ENCODE measurements at places on chromosomes 11 and 22.

DNA sequence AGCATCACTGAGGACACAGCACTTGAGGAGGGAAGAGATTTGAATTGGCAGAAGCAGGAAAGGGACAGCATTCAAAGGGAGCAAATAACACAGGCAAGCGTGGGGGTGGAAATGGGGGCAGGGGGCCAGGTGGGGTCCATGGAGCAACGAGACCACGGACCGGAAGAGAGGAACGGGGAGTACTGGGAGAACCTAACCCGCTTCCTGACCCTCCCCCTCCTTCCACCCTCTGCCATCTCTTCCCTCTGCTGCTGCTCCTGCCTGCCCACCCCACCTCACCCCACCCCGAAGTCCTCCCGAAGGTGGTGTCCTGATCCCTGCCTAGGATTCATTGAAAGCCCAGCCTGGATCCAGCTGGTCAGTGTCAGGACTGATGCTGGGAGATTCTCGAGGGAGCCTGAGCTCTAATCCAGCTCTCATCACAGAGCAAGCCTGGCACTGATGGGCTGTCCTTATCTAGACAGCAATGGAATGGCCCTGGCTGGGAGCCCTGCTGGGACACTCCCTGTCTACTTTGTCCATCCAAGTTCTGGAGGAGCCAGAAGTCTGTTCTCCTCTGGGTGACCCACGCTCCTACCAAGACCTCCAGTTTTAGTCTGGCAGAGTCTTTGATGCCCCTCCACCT lies 105.0 kb downstream of the TRIM29 start:
- DNase-seq, result no peak

DNA sequence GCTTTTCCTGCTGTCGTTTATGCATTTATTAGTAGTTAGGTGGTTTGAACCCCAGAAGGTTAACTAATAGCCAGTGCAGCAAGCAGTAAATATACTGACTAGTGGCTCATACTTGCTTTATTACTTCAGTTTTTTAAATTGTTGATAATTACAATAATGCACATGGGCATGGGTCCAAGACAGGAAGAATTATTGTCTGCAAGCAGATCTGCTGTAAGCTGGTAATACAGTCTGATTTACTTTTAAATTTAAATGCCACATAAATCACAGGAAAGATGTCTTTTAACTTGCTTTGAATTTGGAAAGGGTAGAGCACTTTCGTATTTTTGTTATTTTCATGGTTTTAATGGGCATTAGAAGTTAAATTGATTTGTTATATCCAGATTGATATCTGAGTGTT lies 27.1 kb downstream of the APLP2 start:
- DNase-seq, result no peak

DNA sequence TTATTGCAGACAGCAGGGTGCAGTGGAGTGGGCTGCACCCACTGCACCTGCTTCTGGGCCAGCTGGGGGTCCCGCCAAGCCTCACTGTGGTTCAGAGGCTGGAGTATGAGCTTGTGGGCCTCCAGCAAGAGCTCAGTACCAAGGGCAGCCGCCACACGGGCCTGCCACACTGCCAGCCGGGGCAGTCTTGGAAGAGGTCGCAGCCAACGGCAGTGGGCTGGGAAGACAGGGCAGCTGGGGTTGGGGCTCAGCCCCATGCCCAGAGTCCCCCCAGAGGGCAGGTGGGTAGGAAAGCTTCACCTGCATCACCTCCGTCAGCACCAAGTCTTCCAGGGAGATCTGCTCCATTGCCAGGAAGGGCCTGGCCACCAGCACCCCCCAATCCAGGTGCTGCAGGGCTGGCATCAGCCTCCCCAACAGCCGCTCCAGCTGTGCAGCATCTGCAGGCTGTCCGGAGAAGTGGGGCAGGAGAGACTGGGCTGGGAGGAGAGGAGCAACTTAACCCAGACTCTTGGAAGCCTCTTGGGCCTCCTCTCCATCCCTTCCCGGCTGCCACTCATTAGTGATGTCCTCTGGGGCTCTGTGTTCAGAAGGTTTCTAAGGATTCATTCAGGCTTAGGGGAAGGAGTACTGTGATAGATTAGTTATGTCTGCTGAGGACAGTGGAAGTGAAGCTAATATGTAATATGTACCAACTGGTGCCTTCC lies 1.1 kb upstream of the GSTT4 start:
- DNase-seq, result no peak

- DNase-seq, result no peak
These were observed 13.9 kb downstream of the RBM4B start for GRCh38 chr11:66663741-66664296.

DNA sequence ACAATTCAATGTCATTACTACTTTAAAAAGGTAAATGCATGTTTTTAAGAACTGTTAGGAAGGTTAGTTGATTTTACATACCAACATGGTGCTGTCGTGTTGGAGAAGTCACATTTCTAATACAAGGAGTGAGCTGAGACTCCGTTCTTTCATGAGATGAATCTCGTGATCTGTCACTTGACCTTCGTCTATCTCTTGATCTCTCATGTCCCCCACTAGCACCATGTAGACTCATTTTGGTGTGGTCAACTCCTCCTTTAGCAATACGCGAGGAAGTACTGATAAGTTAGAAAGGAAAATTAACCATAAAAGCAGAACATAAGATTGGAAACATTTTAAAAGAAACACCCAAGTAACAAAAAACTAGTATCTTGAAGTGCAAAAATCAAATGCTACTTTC lies 41.5 kb downstream of the BTBD10 start:
- no peak for DNase-seq

Data from CD4-positive, alpha-beta T cell treated with Interleukin-15 for 1 hour (primary cell).